ENCODE measurements at places on chromosomes 2 and 18.
A peak's percentile ranks its signal among the peaks of the same experiment; 100 is the strongest.

DNA sequence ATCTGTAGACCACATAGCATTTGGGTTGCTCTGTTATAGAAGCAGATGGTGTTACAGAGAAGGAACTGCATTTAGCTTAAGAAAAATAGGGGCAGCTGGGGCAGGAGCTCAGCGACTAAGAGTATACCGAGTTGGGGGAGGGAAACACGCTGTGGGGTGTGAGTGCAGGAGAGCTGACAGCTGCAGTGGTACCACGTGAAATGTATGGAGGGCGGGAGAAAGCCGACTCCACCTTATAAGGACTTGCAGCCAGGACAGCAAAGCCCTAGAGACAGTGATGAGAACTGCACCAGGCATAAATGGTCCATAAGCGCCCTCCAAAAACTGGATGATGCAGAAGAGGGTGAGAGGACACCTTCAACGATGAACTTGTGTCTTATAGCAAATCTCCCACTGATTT lies 237.6 kb downstream of the PRKCE start:
- DNase-seq: no peak

DNA sequence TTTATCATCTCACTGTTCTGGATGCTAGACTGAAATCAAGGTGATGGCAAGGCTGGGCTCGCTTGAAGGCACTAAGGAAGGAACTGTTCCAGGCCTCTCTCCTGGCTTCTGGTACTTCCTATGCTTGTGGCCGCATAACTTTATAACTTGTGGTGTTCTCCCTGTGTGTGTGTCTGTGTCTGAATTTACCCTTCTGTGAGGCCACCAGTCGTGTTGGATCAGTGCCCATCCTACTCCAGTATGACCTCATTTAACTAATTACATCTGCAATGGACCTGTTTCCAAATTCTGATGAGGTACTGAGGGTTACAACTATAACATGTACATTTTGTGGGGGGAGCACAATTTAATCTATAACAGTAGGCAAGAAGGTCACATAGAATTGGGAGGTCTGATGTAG lies 41.6 kb downstream of the LYPD6B start:
- no peak for DNase-seq

GRCh38 chr2:11248-11941 lies 34.9 kb downstream of the FAM110C start:
- DNase-seq: peak; percentile 62

DNA sequence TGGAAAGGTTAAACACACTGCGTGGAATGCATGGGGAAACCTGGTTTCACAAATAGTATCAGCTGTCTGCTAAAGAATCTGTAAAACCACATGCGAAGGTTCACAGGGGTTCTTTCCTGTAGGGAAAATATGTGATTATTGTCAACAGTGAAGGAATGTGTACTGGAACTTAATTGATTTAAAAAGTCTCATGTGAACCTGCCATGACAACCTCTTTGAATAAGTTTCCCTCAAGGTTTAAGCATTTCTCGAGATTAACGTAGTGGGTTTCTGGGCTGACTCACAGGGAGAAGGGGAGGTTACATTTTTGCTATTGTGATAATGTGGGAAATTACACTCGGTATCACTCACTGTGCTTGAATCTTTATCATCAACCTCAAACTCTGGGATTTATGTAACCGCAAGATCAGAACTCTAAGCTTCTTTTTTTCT lies 28.2 kb upstream of the IL1R1 start:
- no peak for DNase-seq

DNA sequence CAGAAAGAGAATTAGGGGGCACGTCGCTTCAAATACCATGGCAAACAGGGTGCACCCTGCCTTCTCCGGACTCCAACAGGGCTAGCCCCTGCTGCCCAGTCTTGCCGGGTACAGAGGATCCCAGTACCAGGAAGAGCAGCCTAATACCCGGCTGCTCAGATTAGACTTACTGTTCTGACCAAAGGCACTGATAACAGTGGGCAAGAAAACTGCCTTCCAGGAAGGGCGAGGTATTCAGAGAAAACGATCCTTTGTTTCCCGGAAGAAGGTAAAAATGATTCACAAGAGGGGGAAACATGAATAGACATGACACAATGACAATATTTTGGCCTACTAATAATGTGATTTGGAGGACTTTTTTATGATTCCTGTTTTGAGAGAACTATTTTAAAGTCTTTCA lies 99.9 kb downstream of the SS18 start:
- no peak for DNase-seq

DNA sequence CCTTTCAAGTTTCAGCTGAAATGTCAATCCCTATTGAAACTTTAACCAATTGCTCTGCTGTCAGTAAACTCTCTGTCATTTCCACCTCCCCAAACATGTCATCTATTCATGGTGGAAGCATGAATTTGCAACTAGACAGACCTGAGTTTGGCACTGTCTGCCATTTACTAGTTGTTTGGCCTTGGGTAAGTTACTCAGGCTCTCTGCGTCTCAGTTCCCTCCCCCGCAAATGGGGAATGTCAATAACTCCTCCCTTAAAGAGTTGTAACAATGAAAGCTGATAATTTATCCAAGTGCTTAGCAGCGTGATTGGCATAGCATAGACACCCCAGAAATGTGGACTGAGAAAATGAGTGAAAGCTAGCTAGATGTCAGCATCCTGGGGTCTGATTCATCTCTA lies 73.3 kb upstream of the THOC1 start:
- DNase-seq: no peak

DNA sequence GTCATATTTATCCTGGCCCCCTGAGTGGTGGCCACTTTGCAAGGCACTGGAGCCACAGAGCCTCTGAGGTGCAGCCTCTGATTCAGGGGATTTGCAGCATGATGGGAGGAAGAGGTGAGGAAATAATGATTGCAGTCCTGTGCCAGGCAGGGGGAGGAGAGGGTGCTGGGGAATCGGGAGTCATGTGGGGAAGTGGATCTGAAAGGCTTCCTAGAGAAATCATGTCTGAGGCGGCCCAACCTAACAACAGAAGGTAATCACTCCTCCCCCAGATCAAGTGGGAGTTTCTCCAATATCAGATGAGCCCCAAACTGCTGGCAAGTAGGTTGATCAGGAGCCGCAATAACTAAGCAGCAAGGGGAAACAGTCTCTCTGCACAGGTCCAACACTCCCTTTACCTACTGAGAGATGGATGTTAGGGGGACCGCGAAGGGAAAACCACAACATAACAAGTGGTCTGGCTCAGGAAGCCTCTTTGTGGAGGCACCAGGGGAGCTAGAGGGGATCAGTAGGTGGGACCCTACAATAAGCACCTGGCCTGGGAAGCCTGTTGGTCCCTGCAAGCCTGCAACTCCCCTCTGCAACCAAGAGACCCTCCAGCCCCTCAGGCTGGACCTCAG lies 71.8 kb upstream of the NPAS2 start:
- no peak for DNase-seq

DNA sequence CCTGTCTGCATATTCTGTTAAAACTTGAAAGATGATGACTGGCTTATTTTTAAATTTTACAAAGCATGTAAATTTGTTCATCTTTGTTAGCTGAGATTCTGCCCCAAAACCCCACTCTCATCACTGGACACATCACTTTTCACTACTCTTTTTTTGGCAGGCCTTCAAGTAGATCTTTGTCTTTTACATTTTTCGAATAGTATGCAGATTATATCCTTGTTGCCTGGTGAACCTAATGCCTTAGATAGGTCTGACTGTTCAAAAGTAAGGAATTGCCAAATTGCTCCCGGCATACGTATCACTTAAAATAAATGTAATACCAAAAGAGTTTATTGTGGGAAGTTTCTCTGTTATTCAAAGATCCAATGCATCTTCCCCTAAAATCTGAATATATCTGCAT lies 303.3 kb downstream of the XIRP2 start:
- no peak for DNase-seq

DNA sequence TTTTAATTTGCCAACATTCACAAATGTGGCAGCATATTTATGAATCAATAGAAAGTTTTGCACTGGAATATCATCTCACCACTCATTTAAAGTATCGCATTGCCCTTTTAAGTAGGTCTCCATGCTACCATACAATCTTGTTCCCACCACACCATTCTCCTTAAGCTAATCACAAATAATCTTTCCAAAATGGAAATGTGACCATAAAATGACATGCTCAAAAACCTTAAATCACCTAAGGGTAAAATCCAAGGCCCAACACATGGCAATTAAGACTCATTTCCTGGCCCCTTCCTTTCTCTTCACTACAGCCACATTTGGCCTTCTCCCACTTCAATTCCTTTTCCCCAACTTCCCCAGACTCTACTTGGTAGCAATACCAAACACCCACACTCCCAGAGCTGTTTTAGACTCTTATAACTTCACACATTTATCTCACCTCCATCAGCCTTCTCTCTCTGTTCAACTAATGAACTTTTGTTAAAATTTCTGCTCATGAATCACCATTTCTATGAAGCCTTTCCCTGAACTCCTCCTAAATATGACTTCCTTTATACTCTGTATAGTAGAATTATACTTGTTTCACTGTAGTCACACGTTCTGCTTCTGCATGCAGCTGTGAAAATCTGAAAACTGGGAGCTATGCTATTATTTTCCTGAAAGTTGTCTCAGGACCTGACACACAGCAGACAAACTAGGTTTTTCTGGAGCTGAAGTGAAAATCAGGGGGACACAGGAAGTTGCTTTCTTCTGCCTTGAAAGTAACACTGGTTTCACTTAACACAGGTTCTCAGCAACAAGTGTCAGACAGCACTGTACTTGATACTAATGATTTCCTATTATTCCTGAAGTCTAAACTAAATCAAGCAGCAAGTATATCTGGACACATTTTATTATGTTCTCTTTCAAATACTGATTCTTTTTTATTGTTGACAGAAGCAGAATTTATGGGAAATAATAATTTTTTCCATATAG lies 303.9 kb downstream of the ZEB2 start:
- no peak for DNase-seq

GRCh38 chr2:241774419-241775222 lies 2.0 kb upstream of the GAL3ST2 start:
- no peak for DNase-seq

GRCh38 chr2:216833061-216833460 lies 26.8 kb downstream of the TNP1 start:
- no peak for DNase-seq

DNA sequence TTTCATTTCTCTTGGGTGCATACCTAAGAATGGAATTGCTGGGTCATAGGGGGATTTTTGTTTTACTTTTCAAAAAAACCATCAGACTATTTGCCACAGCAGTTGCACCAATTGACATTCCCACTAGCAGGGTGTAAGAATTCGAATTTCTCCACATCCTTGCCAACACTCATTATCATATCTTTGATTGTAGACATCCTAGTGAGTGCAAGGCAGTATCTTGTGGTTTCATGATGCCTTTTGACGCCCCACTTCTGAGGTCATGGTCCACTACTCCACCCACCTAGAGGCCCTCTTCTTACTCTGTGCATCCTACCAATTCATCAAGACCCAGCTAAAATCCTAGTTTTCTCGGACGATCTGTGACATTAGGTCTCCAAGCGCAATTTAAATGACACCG lies 161.9 kb downstream of the MYO5B start:
- DNase-seq: no peak

GRCh38 chr2:124165698-124166097 lies 140.6 kb downstream of the CNTNAP5 start:
- DNase-seq: no peak

DNA sequence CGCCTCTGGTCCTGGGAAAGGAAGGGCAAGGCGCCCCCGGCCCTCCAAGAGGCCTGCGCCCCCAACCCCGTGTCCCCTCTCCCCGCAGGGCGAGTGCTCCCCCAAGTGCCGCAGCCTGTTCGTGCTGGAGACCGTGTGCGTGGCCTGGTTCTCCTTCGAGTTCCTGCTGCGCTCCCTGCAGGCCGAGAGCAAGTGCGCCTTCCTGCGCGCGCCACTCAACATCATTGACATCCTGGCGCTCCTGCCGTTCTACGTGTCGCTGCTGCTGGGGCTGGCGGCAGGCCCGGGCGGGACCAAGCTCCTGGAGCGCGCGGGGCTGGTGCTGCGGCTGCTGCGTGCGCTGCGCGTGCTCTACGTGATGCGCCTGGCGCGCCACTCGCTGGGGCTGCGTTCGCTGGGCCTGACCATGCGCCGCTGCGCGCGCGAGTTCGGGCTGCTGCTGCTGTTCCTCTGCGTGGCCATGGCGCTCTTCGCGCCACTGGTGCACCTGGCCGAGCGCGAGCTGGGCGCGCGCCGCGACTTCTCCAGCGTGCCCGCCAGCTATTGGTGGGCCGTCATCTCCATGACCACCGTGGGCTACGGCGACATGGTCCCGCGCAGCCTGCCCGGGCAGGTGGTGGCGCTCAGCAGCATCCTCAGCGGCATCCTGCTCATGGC lies 52.4 kb downstream of the SLC66A2 start:
- no peak for DNase-seq

Data from stimulated activated CD4-positive, alpha-beta T cell treated with anti-CD3 and anti-CD28 coated beads, Interleukin-12 subunit alpha, Interleukin-12 subunit beta, amount 100 ng/mL, for 24 hours (primary cell).